Stimulated activated CD8-positive, alpha-beta memory T cell treated with anti-CD3 and anti-CD28 coated beads, Interleukin-4, amount 100 ng/mL, for 4 hours (primary cell): ENCODE measurements at places on chromosomes 16 and 17.

DNA sequence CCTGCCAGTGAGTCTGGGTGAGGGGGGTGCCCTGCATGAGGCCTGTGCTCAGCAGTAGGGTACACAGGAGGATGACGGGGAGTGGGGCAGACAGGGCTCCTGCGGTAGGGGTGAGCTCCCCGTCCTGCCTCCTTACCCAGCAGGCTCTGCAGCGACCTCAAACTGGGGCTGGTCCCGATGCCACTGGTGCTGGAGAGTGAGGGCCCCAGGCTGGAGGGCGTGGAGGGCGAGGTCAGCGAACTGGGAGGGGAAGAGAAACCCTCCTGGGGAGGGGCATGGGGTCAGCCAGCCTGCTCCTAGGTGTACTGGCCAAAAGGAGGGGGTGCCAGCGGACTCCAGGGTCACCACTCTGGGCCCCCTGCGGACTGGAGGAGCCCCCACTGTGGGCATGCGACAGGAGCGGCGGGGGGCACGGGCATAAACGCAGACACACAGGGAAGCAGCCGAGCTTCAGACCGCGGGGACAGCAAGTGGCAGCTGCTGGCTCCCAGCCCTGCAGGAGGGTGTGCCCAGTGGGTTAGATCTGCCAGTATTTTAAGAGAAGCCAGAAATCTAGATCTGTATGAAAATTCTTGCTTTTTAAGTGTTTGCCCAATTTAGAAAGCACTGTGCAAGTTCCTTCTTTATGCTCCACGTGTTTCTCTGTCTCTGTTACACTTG is 9.0 kb upstream of the VASN start:
- DNase-seq: no peak

DNA sequence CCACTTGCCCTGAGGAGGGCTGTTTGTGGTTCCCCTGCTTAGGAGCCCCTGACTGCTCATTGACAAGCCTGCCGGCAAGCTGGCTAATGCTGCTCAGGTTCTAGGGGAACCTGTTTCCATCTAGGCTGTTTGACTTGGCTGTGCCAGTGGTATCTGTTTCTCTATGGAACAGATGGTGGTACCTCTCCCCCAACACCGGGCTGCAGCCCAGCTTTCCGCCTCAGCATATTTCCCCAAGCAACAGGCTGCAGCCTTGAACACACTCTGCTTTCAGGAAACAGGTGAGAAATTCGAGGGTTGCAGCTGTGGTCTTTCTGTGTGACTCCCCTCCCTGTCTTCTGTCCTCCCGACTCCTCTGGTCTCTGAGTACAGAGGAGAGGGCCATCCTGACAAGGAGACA is 132.3 kb downstream of the TMEM132E start:
- no peak for DNase-seq

DNA sequence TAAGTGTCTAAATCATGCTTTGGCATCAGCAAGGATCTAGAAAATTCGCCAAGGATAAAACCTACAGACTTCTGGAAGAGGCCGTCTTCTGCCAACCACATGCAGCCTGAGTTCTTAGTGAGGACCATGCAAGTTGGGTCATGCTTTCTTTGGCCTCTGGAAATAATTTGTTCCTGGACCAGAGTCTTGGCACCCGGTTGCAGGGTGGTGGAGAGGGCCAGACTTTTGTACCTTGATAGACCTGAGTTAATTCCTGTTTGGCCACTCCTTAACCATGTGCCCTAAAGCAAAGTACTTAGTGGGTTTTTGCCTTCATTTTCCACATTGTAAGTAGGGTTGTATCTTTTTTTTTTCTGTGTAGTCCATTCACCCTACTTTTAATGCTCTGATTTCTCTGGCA is 283.4 kb upstream of the IRX5 start:
- no peak for DNase-seq

DNA sequence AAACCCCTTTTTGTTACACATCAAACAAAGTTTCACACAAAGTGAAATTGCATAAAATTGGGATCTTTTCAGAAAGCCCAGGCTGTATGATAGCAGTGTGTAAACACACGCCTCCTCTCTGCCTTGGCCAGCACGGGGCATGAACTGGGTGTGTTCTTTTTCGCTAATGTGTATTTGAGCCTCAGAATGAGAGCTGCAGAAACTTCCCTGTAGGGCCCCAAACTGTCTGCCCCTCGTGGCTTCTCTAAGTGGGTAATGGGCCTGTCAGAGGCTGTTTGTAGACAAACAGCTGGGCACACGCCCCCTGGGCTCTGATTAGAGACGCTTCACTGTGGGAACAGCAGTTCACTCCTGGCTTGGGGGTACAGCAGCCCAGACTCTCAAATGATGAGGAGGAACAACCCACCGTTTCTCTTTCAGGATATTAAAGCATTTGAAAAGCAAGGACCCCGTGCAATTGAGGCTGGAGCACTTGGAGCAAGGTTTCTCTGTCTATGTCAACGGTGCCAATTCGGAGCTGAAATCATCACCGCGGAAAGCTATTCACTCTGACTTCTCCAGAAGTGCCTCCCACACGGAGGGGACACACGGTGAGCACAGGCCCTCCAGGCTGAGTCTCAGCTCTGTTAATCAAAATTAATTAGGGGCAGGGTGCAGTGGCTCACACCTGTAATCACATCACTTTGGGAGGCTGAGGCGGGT is 78.4 kb downstream of the KATNIP start:
- no peak for DNase-seq

DNA sequence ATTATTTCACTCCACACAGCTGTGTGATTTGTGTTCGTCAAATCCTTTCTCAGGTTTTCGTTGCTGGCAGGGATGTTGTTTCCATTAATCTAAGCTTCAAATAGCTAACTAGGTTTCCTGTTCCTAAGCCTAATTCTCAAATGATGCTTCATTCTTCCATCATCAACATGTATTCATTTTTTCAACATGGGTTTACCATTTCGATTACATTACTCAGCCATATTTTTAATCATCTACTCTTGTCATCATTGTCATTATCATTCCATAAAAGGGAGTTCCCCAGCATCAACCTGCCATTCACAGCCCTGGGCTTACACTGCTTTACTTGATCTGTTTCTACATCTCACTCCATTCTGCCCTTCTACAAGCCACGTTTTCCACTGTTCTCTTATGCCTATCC is 33.3 kb upstream of the ANKFN1 start:
- DNase-seq: no peak

DNA sequence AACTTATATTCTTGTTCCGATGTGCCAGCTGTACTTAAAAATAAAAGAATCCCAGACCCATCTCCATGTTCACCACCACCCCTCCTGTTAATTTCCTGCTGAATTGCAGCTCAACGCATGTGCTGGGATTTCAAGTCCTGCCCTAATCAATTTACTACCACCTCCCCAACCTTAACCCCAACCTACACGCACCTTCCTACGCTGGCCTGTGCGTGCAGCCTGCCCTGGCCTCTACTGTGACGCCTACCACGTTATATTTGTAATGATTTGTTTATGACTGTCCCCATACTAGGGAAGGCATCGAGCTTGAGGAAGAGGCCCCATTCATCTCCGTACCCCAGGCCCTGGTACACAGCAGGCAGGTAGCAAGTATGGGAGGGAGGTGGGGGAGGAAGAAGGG is 251.1 kb downstream of the MRTFB start:
- no peak for DNase-seq

- DNase-seq: no peak
These were observed 727.8 kb downstream of the CDH11 start for GRCh38 chr16:64394061-64394460.

- DNase-seq: no peak
These were observed 16.1 kb downstream of the MGRN1 start for GRCh38 chr16:4640572-4641305.
